ENCODE measurements at places on chromosomes 3 and 15. TPM values are rescaled to one million over a fixed set of nuclear protein-coding genes. Genes with fewer than 3 reads are reported as not detected.

The TMCC1 gene
- 91.6 TPM for total RNA-seq

The PCLAF gene
- 5.0 TPM for total RNA-seq

The GPR176 gene
- 44.3 TPM for total RNA-seq

The RAB7A gene
- 26.7 TPM for total RNA-seq

The TP63 gene
- total RNA-seq: 0.16 TPM

The SHC4 gene
- total RNA-seq: 5.5 TPM

The BBS4 gene
- 20.3 TPM for total RNA-seq

The ARIH2 gene
- total RNA-seq: 82.0 TPM

The HHATL gene
- not detected for total RNA-seq

The ITGA11 gene
- 0.62 TPM for total RNA-seq

- no peak for DNase-seq
These were observed 123.2 kb downstream of the DNAJB8 start for GRCh38 chr3:128343287-128344051.

GRCh38 chr3:179081885-179082284 is 10.3 kb upstream of the ZMAT3 start:
- no peak for DNase-seq

- no peak for DNase-seq
These were observed 844 bp downstream of the IMPG2 start for GRCh38 chr3:101319531-101319930.

GRCh38 chr3:193157051-193157450 is 84.0 kb upstream of the PLAAT1 start:
- DNase-seq: no peak

DNA sequence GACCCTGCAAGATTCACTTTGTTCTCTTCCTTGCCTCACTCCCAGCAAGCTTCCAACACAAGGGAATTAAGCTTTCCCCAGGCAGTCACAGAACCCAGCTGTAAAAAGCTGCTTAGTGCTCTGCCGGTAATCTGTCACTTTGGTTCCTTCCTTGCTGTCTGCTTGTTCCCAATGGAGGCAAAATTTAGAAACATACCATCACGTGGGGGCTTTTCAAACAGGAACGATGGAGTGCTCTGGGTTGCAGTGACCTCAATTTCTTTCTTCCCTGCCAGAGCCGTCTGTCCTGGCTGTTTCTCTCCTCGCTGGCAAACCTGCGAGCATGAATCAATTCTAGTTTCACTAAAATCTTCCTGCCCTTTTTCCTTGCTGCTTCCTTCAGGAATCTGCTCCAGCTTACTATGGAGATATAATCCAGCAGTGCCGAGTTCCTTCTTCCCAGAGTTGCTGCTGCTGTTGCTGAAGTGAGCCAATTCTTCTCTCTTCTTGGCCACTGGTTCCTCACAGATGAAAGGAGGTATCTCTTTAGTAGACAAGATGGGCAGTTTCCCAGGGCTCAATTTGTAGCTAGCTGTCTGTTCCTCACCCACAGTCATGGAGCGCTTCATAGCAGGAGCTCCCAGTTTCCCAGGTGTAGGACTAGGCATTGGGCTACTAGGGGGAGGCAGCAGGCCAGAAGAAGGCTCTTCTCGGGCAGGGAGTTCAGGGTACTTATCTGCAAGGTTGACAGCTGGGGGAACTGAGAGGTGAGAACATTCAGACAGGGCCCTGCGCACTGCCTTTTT is 88.1 kb downstream of the DHX30 start:
- peak; percentile 47 for DNase-seq

GRCh38 chr3:184300378-184300720 is 1.3 kb downstream of the PSMD2 start:
- no peak for DNase-seq

DNA sequence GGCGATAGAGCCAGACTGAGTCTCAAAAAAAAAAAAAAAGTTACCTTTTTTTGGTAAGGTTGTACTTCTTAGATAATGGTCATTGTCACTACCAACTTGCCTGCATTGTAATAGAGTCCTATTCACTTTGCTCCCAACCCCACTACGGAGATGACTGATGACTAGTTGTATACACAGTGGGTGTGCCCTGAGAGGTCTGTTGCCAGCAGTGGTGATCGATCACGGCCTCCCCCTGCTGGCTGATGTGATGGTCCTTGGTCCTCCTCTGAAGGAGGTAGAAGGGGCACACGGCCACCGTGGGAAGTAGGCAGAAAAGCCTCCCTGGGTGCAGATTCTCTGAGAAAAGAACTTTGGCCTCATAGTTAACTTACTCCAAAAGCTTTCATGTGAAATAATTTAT is 10.7 kb downstream of the GCNT3 start:
- no peak for DNase-seq

DNA sequence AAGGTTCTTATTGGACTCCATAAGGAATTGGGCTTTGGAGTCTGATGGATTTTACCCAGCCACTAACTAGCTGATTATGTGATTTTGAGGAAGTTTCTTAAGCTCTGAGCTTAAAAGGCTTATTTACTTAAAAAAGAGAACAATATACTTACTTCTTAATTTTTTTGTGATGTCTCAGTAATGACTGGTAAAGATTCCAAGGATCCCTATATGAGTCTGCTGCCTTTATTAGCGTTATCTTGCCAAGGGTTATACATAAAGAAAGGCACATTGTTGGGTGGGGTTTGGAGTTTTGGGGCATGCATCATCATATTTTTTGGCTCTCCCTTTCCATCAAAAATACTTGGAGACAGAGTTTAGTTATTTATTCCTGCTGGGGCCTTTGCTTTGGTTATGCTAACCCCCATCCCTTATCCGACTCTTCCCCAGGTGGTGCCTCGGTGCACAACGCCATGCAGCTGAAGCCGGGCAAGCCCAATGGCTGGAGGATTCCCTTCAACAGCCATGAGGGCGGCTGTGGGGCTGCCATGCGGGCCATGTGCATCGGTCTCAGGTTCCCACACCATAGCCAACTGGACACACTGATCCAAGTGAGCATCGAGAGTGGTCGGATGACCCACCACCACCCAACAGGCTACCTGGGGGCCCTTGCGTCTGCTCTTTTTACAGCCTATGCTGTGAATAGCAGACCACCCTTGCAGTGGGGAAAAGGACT is 6.7 kb downstream of the ADPRH start:
- no peak for DNase-seq

DNA sequence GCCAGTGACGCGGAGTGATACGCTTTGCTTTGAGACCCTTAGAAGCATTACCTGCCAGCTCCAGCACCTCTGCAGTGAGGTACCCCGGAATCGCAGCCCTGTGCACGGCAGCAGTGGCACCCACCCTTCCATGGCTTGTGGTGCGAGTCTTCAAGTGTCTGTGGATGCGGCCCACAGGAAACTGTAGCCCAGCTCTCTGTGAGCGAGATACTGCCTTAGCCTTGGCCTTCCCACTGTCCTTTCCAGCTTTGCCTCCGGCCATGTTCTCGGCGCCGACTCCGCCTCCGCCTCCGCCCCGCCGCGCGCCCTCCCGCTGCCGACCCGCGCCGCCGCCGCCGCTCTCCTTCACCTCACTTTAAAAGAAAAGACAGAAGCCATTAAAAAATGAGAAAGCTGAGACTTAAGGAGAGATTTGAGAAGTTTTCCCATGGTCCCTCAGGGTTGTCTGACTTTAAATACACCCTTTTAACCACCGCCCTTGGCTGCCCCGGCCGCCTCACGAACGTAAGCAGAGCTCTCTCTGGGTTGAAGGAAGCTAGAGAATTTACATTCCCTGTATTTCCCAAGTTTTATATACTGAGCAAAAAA is 78.5 kb upstream of the FAM174B start:
- DNase-seq: peak; percentile 55

GRCh38 chr3:24828551-24828950 is 333.9 kb upstream of the THRB start:
- no peak for DNase-seq

- no peak for DNase-seq
These were observed 610.7 kb upstream of the GRM7 start for GRCh38 chr3:6250167-6250566.

DNA sequence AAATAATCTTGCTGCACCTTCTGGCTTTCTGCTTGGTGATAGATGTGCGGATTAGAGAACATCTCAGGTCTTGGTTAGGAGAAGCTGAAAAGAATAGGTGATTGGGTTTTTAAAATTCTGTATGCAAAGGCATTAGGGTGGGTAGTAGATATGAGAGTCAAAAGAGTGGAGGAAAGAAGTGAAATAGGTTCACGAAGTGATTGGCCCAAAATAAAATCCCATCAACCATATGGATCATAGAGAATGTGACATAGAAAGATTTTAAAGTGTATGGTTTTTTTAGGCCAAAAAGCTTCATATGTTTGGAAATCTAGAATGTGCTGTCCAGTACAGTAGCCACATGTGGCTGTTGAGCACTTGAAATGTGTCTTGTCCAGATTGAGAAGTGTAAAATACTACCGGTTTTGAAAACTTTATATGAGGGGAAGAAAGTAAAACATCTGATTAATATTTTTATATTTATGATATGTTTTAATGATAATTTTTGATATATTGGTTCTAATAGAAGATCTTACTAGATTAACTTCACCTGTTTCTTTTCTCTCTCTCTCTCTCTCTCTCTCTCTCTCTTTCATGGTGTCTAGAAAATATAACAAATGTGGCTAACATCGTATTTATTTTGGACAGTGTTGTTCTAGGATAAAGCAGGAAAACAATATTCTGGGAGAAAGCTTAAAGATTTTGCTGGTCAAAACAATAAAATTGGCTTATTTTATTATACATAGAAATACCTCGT is 2.9 kb downstream of the MBNL1 start:
- no peak for DNase-seq

- DNase-seq: no peak
These were observed 316.0 kb downstream of the CLSTN2 start for GRCh38 chr3:140250945-140251344.

GRCh38 chr3:64134882-64135281 is 90.4 kb downstream of the PRICKLE2 start:
- no peak for DNase-seq

- DNase-seq: no peak
These were observed 50.1 kb upstream of the CRTC3 start for GRCh38 chr15:90479656-90480055.

GRCh38 chr15:48222627-48223026 is 16.5 kb downstream of the SLC12A1 start:
- DNase-seq: no peak

DNA sequence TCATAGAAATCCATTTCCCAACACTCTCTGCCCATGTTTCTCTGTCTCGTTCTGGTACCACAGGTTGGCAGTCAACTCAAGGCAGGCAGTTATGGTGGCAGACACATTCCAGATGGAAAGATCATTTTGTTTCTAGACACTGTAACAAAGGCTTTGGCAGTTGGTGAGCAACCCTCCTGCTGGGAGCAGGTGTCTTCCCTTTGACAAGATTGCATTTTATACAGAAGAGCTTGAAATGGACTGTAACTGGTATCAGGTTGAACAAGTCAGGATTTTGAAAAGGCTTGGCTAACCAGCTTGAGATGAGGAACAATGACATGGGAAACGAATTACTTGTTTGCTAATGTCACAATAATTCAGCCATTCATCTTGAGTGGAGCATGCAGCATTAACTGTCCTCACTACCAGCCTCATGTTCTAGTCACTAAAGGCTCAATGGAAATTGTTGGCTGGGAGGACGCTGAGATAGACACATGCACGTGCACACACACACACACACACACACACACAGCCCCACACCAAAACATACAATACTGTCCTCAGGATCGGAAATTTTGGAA is 170.0 kb downstream of the SEMA6D start:
- DNase-seq: no peak
